ENCODE measurements at places on chromosomes 12 and 14. TPM values are rescaled to one million over a fixed set of nuclear protein-coding genes. Genes with fewer than 3 reads are reported as not detected.
A peak's percentile ranks its signal among the peaks of the same experiment; 100 is the strongest.

Gene CTDSP2
- total RNA-seq: 64.8 TPM

Gene TSPAN19
- total RNA-seq: not detected

Gene AMN
- total RNA-seq: under 0.01 TPM

Gene C12orf76
- 9.5 TPM for total RNA-seq

Gene CAPZA3
- total RNA-seq: not detected

GRCh38 chr14:56422221-56422620, 157.4 kb upstream of the TMEM260 start:
- no peak for DNase-seq

DNA sequence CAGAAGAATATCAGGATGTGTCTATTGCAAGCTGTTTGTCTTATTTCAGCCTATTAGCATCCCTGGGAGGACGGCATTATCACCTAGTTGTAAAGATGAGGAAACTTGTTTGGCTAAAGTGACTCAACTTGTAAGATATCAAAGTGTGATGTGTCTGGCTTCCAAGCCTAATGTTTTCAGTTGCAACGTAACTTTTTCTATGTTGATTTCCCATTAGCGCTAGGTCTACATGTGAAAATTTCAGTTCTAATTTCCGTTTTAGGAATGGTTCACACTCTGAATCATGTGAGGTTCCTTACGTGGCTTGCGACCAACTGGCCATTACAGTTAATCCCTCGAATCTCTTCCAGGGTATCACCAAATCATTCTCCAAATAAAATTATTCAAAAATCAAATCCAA, 58.0 kb downstream of the LLPH start:
- no peak for DNase-seq

- no peak for DNase-seq
These were observed 9.7 kb downstream of the PACS2 start for GRCh38 chr14:105324080-105324778.

- peak; percentile 66 for DNase-seq
These were observed 73.0 kb downstream of the CIT start for GRCh38 chr12:119804011-119804641.

DNA sequence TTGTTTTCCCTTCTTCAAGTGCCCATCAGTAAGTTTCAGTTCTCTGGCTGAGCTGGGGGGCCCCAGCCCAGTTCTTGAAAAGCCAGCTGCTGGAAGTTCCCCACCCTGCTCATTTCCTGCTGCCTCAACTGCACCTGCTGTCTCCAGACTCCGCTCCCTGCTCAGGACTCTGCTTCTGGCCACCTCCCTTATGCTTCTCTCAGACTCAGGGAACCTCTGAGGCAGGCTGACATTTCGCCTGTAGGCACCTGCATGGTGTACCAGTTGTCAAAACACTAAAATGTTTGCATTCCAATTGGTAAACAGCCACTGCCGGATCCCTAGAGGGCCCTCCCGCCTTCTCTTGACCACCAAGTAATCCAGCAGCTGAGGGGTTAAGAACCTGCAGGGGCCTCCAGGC, 136.5 kb upstream of the VRK1 start:
- no peak for DNase-seq

DNA sequence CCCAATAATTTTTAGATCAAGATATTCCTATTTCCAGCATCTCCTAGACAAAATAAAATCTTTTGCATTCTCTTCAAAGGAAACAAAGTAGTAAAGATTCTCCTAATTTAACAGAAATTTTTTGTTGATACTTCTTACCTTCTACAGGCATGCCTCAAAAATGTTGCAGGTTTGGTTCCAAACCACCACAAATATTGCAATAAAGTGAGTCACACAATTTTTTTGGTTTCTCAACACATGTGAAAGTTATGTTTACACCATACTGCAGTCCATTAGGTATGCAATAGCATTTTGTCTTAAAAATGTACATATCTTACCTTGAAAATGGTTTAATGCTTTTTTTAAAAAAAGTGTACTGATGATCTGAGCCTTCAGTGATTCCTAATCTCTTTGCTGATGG, 65.6 kb upstream of the USP15 start:
- DNase-seq: peak; percentile 20

- DNase-seq: no peak
These were observed 134.9 kb downstream of the DPF3 start for GRCh38 chr14:72758993-72759392.

Measured in fibroblast of villous mesenchyme (primary cell).